ENCODE measurements at places on chromosomes 2 and 18. TPM values are rescaled to one million over a fixed set of nuclear protein-coding genes. Genes with fewer than 3 reads are reported as not detected.

Gene GNLY
- total RNA-seq, result not detected

Gene HADHA
- 164 TPM for total RNA-seq

Gene SERPINB10
- 0.60 TPM for total RNA-seq

Gene RESP18
- not detected for total RNA-seq

Gene CRYBA2
- total RNA-seq, result 0.20 TPM

Gene CAPN14
- 0.96 TPM for total RNA-seq

Gene TPO
- total RNA-seq, result not detected

Gene LRRC30
- not detected for total RNA-seq

Gene PID1
- 15.9 TPM for total RNA-seq

DNA sequence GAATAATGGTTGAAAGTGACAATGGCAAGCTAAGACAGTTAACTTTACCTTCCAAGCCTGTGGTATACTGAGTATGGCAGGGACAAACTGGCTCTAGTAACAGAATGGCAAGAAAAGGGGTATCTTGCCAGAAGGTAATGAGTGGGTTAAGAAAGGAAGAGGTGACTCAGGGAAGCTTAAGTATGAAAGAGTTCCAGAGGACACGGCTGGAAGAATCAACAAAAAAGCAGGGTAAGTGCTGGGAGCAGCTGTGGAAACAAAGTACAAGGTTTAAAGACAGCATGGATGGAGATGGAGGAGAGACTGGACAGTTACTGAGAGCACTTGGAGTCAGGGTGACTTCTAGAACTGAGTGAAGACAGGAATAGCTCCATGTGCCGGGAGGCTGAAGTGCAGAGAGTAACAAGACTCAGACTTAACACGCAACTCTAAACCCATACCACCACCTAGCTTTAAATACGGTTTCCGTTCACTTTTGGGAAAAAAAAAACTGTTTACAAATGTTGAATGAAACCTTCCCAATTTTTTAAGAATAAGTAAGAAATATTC, 69.0 kb downstream of the REV1 start:
- DNase-seq, result no peak

DNA sequence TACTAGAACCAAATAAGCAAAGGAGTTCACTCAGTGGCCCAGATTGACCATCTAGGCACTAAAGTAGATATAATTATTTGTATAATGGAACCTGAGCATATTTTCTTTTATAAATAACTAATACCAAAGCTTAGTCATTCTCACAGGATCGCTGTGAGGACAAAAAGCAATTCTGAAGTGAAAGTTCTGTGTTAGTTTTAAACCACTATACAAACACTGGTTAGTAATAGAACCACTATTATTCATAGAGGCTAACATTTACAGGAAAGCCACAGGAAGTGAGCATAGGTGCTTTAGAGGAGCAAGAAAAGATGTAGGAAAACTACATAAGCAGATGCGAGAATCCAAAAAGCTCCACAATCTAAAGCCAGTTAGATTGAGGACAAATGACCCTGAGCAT, 364.7 kb downstream of the XIRP2 start:
- no peak for DNase-seq

GRCh38 chr2:608297-608696, 68.9 kb downstream of the TMEM18 start:
- no peak for DNase-seq

DNA sequence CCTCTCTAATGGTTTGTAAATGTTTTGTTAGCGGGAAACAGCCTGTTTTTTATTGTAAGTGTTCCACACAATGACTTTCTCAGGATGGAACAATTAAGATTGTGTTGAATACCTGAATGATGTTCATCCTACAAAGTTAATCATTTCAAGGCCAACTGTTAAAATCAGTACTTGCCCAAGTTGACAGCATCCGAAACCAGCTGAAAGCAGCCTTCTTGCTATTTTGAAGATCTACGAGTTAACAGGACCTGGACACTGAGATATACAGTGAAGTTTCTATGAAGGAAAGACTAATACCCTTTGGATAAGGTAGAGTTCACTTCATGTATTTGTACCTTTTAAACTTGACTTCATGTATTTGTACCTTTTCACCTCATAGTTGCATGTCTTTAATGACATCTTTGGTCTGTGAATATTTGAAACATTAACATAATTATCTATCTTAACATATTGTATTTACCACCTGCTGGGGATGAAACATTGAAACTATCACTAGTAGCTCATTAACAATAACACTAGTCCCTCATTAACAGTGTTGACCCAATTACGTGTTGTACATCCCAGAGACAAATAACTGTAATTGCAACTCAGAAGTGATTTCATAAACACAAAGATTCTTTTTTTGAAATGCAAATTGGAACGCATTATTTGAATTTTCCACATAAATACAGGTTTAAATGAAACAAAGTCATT, 556.0 kb upstream of the MEX3C start:
- no peak for DNase-seq

DNA sequence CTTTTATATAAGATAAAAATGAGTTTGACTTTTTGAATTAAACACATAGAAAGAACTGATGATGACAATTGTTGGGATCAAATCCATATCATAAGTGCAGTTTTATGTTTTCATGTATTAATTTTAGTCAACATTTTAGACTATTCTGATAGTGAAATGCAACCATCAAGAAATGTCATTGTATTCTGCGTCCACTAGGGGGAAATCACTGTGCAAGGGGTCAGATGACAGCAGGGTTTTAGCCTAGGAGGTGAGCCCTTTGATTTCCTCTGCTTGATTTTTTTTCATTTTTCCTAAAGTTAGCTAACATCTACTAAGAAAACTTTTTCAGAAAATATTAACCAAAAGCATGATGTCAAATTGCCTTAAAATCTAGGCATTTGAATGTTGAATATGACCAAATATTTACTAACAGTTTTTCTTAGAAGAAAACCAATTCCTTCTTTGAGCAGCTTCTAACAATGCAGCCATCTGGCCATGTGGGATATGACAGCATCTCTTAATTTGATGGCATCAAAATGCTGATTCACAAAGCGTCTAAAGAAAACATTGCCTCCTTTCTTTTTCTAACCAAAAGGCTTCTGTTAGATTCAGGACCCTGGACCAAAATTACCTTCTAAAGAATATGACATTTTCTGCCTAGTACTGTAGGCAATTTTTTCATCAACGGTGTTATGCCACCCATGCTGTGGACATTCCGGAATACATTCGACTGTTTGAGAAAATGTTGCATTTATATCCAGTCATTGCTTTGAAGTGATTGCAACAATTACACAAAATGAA, 141.5 kb downstream of the SPHKAP start:
- DNase-seq, result peak; percentile 34

DNA sequence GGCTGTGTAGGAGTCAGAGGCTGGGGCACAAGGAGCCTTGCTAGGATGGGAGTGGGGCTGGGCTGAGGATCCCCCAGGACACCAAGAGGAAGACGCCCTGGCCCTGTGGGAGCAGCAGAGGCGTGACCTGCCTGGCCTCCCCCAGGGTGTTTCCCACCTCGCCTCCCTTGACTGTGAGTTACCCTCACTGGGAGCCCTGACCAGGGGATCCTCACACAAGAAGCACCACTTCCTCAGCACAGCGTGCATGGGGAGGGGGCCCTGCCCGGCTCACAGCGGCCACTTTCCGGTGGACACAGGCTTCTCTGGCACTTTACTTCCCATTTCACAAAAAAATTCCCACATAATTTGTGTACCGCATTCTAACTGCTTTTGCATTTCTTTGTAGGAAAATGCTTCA, 187.7 kb downstream of the EIPR1 start:
- DNase-seq, result no peak

DNA sequence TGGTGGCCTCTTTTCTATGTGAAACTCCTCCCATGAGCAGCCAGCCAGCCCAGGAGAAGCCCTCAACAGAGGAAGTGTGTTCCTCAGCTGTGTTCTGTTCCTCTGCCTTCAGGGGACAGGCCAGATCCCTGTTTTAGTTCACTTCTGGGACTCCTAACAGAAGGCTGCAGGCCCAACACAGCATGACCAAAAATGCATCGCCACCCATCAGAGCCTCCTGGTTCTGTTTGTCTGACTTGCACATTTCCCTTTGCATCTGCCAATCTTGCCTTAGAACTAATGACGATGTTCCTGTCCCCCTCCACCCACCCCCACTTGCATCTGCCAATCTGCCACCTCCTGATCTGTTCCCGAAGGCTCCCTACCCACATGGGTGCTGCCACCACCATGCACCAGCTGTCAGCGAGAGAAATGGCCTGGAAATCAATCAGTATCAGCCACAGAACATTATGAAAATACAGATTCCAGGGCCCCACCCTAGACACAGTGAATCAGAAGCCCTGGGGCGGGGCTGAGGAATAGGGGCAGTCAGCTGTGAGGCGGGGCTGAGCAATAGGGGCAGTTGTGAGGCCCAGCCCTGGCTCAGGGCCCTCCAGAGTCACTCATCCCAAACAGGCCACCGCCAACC, 51.0 kb downstream of the FAM168B start:
- DNase-seq, result no peak

DNA sequence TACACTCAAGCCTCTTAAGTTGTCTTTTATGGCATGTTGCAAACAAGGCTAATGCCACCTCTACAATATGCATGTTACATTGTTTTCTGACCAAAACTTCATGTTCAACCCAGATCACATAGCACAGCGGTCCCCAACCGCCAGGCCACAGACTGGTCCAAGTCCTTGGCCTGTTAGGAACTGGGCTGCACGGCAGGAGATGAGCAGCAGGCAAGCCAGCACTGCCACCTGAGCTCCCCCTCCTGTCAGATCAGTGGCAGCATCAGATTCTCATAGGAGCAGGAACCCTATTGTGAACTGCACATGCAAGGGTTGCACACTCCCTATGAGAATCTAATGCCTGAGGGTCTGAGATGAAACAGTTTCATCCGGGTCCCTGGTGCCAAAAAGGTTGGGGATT, 324.8 kb upstream of the CHAC2 start:
- no peak for DNase-seq

DNA sequence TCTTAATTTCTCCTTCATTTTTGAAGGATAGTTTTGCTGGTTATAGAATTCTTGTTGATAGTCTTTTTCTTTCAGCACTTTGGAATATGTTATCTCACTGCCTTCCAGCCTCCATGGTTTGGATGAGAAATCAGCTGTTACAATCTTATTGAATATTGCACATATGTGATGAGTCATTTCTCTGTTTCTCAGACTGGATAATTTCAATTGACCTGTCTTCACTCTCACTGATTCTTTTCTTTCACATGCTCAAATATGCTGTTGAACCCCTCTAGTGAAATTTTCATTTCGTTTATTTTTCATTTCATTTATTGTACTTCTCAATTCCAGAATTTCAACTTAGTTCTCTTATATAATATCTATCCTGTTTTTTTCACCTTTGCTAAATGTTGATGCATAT, 22.2 kb downstream of the PDK1 start:
- peak; percentile 23 for DNase-seq

DNA sequence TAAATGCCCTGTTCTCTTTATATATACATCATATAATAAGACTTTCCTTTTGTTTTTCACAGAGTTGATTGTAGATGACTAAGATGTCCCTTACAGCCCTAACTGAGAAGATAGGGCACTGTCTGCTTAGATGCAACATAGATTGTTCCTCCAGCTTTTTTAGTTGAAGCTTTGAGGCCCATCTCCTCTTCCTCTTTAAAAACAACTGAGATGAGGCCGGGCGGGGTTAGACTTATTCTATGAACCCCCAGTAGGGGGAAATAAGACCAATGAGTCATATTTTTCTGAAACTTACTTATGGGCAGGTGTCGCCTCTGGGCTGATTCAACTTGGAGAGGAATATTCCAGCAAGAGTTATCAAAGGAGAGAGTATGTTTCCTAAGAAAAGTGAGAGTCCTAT, 84.6 kb downstream of the FBXO15 start:
- DNase-seq, result no peak

DNA sequence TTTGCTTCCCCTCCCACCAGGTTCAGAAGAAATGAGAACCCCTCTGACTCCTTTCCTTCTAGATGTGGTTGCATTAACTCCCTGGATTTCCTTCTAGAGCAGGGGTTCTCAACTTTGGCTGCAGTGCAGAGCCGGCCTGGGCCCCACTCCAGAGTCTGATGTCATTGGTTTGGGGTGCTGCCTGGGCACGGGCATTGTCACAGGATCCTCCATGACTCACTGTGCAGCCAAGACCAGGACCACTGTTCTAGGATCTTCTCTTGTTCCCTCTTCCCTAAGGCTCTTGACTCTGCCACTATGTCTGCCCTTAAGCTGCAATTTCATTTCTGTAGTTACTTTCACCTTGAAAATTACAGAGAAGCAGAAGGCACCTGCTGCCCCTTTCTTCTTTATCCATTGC, 31.8 kb downstream of the TBC1D8 start:
- peak; percentile 65 for DNase-seq

GRCh38 chr2:236642584-236643291, 73.1 kb downstream of the ACKR3 start:
- peak; percentile 98 for DNase-seq

GRCh38 chr2:32068-32467, 14.2 kb downstream of the FAM110C start:
- no peak for DNase-seq

- no peak for DNase-seq
Observed at GRCh38 chr18:75868031-75868430, 440.5 kb upstream of the SMIM21 start.

DNA sequence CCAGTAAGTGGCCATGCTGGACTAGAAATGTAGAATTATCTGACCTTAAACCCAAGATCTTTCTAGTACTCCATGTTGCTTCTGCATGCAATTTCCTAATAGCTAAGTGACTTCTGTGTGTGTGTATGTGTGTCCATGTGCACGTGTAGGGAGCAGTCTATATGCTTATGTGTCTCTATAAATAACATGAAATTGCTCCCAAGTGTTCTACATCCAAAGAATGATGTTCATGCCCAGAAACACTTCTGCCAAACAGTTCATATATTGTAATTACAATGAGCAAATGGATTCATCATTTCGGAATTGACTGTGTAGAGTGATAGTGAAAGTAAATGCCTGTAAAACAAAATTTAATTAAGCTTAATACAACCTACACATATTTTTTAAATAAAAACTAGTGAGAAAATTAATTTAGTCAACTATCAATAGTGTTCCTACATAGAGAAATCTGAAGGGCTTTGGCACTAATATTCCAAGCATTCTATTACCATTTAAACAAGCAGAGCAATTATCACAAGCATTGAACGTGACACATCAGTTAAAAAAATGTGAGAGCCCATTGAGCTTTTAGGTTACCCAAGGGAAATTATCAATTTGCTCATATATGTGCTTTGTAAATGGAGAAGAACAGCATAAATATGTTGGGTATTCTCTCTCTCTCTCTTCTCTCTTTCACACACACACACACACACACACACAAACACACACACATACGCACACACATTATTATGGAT, 1067.4 kb downstream of the CNTNAP5 start:
- no peak for DNase-seq

- DNase-seq, result no peak
Observed at GRCh38 chr18:50969448-50969847, 1.6 kb downstream of the ELAC1 start.

GRCh38 chr18:13628211-13628610, 98.1 kb downstream of the FAM210A start:
- no peak for DNase-seq

DNA sequence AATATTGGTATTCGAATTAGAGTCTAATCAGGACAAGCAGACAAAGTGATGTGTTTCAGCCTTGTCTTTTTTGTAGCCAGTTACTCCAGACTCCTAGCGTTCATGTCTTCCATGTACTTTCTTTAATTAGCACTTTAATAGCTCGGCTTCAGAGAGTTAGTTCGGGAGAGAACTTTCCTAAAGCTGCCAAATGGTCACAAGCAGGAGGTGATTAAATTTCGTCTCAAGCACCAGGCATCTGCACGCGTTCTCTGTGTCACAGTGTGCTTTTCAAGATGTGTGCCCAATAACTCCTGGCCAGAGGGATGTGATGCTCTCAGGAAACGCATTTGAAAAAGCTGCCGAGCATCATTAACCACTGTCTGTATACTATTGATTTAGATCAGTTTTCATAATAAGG, 790.8 kb downstream of the SOCS6 start:
- DNase-seq, result no peak

- DNase-seq, result no peak
Observed at GRCh38 chr18:9184998-9185613, 48.5 kb downstream of the ANKRD12 start.
